ENCODE measurements at places on chromosomes 3 and 15.

GRCh38 chr3:135918600-135918999 is 46.9 kb upstream of the PPP2R3A start:
- DNase-seq: no peak

GRCh38 chr15:63752075-63752684 is 81.6 kb downstream of the HERC1 start:
- DNase-seq: no peak

DNA sequence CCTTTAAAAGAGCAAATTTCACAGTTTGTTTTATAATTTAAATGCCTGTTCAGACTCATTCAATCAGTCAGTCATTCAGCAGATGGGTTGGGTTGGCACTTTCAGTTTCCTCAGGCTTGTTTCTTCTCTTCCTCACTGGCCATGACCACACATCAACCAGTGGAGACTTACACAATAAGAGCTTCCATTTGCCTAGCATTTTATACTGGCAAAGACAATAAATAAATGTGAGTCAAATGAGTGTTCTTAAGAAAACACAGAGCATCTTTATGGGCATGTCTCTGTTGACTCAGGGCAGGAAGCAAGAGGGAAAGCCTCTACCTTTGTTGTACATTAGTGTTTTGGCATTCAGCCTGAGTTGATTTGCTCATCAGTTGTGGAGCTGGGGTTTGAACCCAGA is 122.6 kb downstream of the EPHB1 start:
- DNase-seq: no peak

GRCh38 chr3:62882676-62883200 is 7.5 kb upstream of the CADPS start:
- DNase-seq: no peak

DNA sequence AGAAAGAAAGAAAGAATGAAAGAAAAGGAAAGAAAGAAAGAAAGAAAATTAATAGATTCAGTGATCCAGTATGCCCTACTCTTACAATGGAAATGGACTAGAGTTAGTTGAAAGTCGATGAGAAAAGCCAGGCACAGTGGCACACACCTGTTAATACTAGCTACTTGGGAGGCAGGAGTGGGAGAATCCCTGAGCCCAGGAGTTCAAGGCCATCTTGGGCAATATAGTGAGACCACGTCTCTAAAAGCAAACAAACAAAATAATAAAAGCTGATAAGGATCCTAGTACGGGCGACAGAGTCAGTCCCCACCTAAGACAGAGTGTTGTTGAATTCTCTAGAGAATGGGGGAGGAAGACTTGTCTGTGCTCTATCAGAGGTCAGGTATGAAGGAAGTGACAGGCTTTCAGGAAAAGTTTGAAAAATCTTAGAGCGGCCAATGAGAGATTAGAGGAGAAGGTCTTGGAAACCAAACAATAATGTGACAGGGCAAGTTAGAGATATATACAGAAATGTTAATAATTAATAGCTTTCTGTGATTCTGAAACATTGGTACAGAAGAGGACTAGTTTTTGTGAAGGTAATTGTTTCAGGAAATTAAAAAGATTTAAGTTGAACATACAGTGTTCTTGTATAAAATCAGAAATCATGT is 117.9 kb upstream of the PTX3 start:
- DNase-seq: no peak

DNA sequence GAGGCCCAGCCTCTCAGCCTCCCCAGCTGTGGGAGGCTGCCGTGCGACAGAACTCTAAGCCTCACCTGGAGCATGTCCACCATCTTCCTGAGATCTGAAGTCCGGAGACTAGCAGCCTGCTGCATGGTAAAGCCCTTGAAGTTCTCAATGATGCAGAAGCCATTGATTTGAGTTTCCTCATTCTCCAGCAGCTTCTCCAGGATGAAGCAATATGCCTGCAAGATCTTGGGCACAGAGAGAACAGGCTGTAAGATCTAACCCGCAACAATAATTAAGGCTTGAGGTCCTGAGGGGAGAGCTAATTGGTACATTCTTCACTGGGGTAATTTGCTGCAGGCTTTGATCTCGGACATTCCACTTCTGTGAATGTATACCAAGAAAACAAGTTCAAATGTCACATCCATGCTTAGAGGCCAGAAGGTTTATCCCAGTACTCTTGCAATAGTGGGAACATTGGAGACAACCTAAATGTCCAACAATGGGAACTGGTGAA is 9.7 kb downstream of the RLBP1 start:
- no peak for DNase-seq

DNA sequence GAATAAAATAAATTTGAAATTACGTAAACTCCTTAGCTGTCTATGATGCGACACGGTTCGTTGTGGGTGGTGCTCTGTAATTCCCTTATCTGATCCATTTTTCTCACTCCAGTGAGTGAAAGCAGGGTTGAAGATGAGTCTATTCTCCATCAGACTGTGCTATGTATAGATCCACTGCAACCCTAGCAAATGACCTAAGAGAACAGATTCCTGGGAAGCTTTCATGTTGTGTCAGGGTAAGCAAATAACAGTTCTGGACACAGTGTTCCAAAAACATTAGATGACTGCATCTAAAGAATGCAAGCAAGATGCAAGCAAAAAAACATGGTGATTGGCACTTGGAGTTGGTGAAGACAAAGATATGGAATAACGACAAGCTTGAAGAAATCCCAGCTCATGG is 239.3 kb downstream of the SLC9A9 start:
- DNase-seq: no peak
